ENCODE measurements at places on chromosomes 6 and 20.

GRCh38 chr6:3451498-3451897, 5.4 kb downstream of the SLC22A23 start:
- DNase-seq, result no peak

DNA sequence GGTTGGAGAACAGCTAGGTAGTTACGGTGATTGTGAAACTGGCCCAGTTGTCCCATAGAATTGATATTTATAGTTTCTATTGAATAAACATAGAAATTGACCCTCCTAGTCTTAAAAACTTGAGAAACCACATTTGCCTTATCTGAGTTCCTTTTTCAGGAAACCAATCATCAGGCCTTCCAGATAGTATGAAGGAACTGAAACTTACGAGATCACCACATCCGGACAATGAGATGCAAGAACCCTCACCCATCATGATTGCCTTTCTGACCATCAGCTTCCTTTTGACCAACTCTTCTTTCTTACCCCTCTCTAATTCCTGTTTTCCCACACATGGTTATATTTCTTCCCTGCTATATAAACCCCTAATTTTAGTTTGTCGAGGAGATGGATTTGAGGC, 21.8 kb downstream of the SLC35F1 start:
- no peak for DNase-seq

- DNase-seq, result no peak
Observed at GRCh38 chr20:14700639-14700960, 363.2 kb upstream of the FLRT3 start.

DNA sequence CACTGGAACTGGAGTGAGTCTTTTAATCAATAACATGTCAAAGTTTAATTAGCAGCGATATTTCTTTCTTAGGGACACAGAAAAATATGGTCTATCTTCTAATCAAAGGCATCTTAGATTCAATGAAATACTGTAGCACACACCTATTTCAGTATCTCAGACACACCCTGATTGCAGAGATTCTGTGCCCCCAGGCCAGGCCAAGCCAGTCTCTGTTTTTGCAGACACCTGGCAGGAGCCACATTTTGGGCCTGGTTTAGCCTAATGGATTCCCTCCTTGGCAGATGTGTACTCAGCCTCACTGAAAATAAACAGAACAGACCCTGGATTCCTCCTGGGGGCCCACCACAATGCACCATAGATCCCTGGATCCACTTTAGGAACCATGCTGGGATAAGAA, 74.8 kb downstream of the LRFN2 start:
- DNase-seq, result no peak

DNA sequence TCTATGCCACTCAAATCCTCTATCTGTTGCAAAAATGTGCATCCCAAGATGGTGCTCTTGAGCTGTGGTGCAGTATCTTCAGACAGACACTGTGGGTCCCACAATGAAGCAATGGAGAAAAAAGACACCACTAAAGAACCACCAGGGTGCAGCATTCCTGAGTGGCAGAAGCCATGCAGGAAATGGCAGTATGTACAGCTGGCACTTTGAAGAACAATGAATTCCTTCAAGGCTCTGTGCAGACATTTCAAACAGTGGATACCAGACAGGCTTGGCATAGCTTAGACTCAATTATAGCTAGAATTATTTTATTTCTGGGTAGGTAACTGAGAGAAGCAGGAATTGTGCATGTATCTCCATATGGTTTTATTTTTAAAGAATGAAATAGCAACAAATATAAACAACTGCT, 24.0 kb upstream of the HDAC2 start:
- peak; percentile 86 for DNase-seq

- peak; percentile 25 for DNase-seq
Observed at GRCh38 chr20:58619077-58619863, 31.8 kb upstream of the STX16 start.

- DNase-seq, result no peak
Observed at GRCh38 chr20:7232796-7233195, 465.3 kb downstream of the BMP2 start.

- DNase-seq, result no peak
Observed at GRCh38 chr20:8951164-8951563, 117.7 kb upstream of the PLCB4 start.

DNA sequence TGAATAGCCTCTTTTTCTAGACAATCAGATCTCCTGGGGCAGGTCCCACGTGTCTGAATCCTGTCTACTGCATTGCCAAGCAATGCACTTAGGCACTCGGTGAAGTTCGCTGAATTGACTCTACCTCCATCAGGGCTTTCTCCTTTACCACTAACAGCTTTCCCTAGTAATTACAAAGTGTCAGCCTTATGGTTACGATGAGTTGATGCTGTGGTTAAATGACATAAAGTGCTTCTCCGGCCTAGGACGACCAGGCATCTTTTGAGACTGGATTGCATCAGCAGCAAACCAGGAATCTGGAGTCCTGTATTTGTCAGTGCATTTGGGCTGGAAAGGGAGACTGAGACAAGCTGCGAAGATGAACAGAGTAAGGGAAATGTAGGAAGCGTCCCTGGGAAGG, 21.5 kb downstream of the NOX3 start:
- DNase-seq, result no peak

DNA sequence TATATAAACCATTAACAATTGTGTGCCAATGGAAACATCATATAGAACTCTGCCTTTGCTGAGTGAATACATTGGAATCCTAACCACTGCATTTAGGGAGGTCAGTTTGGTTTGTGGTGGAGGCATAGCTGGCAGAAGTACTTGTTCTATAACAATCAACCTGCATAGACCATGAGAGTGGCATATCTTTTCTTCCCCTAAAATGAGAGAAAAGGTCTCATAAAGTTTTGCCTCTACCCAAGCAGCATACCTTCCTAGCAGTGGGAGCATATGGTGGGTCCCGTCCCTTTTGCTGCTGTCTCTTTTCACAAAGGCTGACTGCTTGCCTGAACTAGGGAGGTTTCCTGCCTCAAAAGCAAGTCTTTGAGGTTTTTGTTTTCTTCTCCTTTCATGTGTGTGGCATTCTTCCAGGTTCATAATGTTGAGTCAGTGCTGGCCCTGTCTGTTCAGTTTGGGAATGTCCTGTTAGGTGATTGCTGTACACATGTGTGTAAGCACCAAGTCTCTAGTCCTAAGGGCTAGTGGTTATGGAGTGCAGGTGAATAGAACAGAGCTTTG, 61.2 kb upstream of the SUPT3H start:
- DNase-seq, result no peak

GRCh38 chr6:16267428-16268263, 29.3 kb downstream of the GMPR start:
- DNase-seq, result no peak

DNA sequence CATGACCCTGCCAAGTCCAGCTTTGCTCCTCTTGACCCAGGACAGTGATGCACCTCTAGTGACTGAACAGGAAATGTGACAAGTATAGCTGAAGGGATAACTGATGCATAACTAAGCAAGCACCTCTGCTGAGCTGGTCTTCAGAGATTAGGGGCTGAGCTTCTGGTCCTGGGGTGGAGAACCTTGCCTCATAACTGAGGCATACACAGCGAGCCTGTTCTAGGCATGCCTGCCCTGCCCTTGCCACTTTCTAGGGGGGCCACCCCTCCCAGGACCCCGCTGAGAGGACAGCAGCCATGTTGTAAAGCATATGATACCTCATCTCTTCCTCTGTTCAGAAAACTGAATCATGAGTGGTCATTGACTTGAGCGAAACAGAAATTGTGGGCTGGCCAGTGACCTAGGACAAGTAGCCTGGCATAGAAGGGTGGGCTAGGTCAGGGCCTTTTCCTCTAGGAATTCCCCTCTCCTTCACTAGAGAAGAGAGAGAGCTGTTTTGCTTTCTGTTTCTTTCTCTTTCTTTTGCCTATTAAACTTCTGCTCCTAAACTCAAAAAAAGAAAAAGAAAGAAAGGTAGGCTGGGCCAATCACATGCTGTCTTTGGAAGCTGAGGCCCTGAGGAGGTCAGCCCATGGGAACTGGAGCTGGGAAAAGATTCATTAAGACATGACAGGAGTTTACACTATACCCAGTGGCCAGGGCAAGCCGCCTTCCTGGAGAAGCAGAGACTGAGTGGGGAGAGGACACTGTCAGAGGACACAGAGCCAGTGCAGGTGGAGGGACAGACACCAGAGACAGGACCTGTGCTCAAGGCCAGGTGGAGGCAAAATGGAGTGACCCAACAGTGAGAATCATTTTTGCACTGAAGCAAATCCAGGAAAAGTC, 23.1 kb downstream of the ALDH5A1 start:
- no peak for DNase-seq
